ENCODE measurements at places on chromosomes 13 and 19. TPM values are rescaled to one million over a fixed set of nuclear protein-coding genes. Genes with fewer than 3 reads are reported as not detected.

DNA sequence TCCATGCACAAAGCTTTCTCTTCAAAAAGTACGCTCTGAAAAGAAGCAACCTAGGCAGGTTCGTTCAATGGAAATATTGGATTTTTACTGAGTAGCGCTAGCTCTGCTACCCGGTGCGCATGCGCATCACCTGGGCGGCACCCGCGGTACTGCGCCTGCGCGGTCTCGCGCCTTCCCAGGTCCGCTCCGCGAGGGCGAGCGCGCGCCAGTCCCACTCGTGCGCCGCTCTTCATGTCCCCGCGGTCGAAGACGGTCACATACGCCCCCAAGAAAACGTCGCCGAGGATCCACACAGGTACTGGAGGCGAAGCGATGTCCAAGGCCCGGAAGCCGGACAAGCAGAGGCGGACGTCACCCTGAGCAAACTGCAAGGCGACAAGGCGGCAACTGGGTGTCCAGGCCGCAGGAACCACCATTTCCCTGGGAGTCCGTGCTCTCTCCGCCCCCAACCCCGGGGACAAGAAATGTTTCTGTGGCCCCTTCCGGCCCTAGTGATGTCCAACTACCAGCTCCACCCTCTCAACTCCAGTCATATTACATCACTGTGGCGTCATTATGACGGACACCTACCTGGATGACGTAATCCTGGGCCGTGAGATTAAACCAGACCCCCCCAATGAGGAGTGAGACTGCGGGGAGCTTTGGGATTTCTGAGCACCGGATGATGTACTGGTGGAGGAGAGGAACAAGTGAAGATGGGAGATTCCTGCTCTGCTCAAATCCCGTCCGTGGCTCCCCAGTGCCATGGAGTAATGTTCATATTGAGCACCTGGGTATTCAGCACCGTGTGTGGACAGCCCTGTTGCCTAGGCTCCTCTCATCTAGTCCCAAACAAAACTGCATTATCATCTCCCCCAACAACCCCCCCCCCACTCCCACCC is 4.8 kb upstream of the KCNC3 start:
- no peak for DNase-seq

- DNase-seq, result peak; percentile 6
Observed at GRCh38 chr19:40332669-40333068, 15.5 kb downstream of the C19orf47 start.

GRCh38 chr19:49362929-49363267 is 682 bp upstream of the TEAD2 start:
- peak; percentile 74 for DNase-seq

GRCh38 chr13:32515246-32515645 is 23.3 kb downstream of the N4BP2L2 start:
- no peak for DNase-seq

GRCh38 chr19:38453596-38453995 is 20.1 kb downstream of the RYR1 start:
- no peak for DNase-seq

- DNase-seq, result peak; percentile 36
Observed at GRCh38 chr19:8352134-8352827, 9.2 kb upstream of the KANK3 start.

DNA sequence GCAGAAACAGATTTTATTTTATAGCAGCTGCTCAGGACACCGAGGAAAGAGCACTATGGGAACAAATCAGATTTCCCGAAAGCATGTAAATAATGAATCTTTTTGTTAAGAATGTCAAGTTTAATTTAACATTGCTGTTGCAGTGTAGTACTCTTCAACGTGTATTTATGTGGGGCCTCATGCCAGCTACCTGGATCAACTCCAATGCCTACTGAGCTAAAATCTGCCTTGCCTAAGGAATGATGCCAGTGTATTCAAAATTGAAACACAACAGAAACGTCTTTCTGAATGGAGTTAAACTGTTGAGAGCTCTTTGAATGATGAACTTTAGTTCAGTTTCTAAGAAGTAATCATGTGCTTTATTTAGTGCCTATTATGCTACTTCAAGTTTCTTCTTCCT is 1379.8 kb upstream of the ATXN8OS start:
- peak; percentile 23 for DNase-seq

- DNase-seq, result no peak
Observed at GRCh38 chr19:30090476-30090875, 148.4 kb downstream of the URI1 start.

DNA sequence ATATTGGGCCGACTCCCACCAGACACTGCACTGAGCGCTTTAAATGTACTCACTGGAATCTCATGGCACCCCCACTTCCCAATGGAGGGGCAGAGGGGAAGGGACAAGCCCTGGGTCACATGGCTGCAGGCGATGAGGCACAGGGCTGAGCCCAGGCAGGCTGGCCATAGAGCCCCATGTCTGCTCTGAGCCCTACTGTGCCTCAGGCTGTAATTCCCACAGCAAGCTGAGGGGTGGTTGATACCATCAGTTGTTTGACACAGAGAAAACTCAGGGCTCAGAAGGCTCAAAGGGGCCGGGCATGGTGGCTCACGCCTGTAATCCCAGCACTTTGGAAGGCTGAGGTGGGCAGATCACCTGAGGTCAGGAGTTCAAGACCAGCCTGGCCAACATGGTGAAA is 25.1 kb downstream of the RFX1 start:
- no peak for DNase-seq

DNA sequence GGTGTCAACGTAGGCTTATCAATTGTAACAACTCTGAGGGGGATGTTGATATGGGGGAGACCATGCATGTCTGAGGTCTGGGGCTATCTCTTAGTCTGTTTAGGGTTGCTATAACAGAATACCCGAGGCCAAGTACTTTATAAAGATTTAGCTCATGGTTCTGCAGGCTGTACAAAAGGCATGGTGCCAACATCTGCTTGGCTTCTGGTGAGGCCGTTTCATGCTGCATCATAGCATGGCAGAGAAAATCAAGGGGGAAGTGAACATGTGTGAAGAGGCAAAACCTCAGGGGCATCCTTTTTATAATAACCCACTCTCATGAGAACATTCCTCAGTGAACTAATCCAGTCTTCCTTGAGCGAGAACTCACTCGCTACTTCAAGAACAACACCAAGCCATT is 353.8 kb downstream of the ENOX1 start:
- DNase-seq, result no peak

- no peak for DNase-seq
Observed at GRCh38 chr13:23330356-23330755, 103.1 kb downstream of the SACS start.

DNA sequence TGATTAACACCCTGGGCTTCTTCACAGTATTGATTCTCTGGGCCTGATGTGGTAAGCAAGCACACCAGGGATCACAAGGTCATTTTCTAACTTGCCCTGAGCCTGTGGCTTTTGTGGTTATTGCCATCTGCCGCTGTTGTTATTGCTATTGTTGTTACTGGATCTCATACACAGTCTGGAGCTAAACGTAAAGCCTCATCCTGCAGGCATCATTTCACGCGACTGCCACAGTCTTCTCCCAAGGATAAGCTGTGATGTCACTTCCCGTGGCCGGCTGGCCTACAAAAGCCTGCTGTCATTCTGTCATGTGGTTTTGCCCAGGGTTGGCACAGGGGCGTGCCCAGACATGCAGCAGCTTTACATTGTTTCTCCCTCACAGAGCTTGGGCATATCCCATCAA is 154.0 kb upstream of the GPR12 start:
- DNase-seq, result no peak

GRCh38 chr19:53808710-53809125 is 15.4 kb downstream of the NLRP12 start:
- DNase-seq, result peak; percentile 27

DNA sequence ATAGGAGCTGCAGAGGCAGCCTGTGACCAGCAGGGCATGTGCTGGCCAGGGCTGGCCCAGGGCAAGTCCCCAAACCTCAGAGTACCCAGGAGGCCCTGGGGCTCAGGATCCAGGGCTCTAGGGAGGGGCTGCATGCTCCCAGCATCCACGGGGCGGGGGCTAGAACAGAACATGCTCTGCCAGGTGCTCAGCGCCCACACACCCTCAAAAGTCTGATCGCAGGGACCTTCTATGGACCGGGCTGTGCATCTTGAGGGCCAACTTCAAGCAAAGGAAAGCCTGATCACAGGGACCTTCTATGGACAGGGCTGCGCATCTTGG is 33.5 kb downstream of the ELL start:
- no peak for DNase-seq

DNA sequence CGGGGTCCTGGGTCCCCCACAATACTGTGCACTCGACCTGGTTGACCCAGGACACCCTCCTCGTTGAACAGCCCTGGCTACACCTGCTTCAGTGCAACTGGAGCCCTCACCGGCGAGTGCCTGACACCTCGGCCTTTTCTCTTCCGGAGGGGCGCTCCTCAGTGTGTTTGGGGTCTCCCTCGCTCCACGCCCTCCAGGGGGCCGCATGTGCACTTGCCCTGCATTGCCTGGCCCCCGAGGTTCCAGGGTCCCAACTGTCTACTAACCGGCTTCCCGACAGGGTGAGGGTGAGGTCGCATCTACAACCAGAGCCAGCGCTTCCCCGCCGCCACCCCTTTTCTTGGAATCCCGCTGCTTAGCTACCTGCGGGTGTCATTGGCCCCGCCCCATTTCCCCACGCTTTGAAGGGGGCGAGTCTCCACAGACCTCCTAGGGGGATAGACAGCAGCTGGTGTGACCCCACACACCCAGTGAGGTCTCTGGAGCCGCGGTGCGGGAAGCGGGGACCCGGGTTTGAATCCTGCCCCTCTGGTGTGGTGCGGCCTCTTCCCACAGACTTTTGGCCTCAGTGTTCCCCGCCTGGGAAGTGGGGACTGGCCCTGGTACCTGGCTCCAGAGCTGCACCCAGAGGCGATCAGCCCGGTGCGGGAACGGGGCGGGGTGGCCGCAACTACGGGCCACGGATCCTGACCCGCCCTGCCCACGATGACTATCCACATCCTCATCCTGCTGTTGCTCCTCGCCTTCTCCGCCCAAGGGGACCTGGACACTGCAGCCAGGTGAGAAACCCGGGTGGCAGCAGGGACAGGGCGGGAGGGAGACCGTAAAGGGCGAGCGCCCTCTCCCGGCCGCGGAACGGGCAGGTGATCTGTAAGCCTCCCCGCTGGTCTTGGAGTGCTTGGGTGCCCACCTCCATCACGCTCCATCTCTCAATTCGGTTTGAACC is at the start of gene ADM5:
Gene ADM5, plus strand, starts transcription at position 462 of the 946 bp plus-strand sequence. Its CDS starts 244 bp downstream, at position 706.
- DNase-seq, result no peak

DNA sequence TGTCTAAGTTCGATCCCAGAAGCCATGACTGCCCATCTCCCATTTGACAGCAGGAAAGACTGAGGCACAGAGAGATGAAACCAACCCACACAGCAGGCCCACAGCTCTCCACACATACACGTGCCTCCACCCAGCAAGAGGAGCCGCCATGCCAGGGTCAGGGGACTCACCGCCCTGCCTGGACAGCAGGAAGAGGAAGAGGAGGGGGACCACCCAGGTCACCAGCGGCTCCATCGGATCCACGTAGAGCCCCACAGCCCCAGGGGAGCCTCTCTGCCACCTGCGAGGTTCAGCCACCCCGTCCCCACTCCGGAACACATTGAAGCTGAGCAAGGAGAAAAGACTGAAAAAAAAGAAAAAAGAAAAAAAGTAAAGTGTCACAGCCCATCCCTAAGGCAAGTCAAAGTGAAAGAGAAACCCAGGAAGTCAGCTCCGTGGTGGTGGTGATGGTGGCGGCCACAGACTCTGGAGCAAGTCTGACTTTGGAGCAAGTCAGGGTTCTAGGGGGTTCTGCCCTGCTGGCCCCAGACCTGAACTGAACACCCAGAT is at the start of gene IL12RB1:
Gene IL12RB1, minus strand, starts transcription at position 345 of the 549 bp plus-strand sequence. Its CDS starts 111 bp downstream, at position 234.
- no peak for DNase-seq

TMEM91 gene
- 8.1 TPM for total RNA-seq

ATF5 gene
- 2.6 TPM for total RNA-seq

TLE2 gene
- total RNA-seq, result 14.9 TPM

SLITRK5 gene
- total RNA-seq, result 22.3 TPM

ZMYM5 gene
- 33.9 TPM for total RNA-seq

LGALS7 gene
- total RNA-seq, result not detected

DAPK3 gene
- 40.1 TPM for total RNA-seq

SELENOV gene
- not detected for total RNA-seq

CRLF1 gene
- 3.1 TPM for total RNA-seq

Data from spinal cord (tissue), 10 donors.